CD4-positive, alpha-beta T cell (primary cell): ENCODE measurements at places on chromosomes 5 and 9.

DNA sequence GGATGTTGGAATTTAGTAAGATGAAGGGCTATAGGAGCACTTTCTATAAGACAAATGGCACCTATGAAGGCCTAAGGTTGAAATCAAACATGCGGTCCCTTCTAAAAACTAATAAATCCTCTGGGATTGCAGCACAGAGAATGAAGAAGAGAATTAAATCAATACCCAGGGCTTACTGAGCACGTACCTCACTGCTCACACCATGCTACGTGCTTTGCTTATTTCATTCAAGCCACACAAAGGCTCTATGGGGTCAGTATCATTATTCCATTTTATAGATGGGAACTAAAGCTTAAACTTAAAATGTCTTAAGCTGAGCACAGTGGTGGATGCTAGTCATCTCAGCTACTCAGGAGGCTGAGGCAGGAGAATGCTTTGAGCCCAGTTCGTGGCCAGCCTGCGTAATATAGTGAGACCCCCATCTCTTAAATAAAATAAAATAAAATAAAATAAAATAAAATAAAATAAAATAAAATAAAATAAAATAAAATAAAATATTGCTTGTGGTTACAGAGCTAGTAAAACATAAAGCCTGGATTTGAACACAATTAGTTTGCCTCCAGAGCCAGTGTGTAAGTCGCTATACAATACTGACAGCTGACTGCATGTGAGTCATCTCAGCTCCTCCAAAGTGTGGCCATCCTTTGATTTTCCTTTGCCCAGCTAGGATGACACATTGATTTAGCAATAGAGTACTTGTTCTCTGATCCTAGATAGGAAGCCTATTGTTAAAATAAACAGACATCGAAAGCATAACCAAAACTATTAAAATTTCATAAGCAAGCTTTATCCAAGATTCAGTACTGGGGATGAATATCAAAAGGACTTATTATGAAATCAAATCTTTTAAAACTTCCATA is 20.9 kb upstream of the DPYSL3 start:
- no peak for DNase-seq

DNA sequence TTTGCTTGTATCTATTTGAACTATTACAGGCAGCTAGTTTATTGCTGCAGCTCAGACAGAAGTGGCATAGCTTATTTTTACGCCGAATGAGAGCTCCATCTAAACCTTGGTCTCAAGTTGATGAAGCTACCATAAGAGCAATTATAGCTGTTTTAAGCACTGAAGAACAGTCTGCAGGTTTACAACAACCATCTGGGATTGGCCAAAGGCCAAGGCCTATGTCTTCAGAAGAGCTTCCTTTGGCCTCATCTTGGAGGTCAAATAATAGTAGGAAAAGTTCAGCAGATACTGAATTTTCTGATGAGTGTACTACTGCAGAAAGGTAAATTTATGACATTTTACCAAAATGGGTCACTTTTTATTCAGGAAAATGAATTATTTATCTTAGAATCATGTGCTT is 67.9 kb downstream of the YTHDC2 start:
- DNase-seq, result no peak

- DNase-seq, result no peak
These were observed 131.8 kb downstream of the GAPVD1 start for GRCh38 chr9:125393426-125393825.

- DNase-seq, result no peak
These were observed 162.1 kb upstream of the TSLP start for GRCh38 chr5:110909415-110909814.

DNA sequence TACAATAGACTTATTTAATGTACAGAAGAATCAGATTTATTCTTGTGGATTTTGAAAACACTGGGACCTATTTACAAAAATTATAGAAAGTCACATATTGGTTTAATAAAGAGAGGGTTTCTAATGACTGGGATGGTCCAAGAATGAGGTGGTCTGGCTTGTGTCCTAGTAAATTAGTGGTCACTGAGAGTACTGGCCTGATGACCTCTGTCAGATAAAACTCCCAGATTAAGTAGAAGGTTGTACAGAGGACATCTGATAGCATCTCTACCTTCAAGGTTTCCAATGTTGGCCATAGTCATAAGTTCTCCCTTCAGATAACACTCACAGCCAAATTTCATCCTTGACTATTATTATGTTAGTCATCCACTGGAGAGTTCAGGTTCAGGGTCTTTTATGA is 692.9 kb downstream of the MTRR start:
- no peak for DNase-seq

GRCh38 chr9:124454791-124455443 is 4.7 kb downstream of the ADGRD2 start:
- no peak for DNase-seq

GRCh38 chr9:6052293-6052919 is 37.0 kb upstream of the RANBP6 start:
- DNase-seq, result no peak

DNA sequence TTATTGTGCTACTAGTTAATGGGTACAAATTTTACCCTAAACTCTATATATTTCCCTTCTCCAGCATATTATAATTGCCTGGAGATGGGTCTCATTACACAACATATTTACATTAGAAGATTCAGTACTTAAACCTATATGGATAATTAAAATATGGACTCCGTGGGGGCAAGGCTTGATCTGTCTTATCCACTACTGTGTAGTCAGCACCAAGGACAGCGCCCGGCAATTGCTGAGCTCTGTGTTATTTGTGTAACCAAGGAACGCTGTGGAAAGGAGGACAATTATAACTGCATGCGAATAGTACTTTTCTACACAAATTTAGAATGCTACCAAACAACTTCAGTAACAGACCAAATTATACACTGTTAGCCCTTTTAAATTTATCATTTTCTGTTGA is 77.7 kb downstream of the DNAH5 start:
- DNase-seq, result no peak

- no peak for DNase-seq
These were observed 154.1 kb upstream of the TAS2R1 start for GRCh38 chr5:9784231-9784630.
